ENCODE measurements at places on chromosomes 6 and 20.

GRCh38 chr20:5933802-5934436 is 16.4 kb downstream of the TRMT6 start:
- peak; percentile 36 for DNase-seq

- DNase-seq = no peak
Measured at GRCh38 chr20:63486300-63486855, 12.5 kb downstream of the EEF1A2 start.

DNA sequence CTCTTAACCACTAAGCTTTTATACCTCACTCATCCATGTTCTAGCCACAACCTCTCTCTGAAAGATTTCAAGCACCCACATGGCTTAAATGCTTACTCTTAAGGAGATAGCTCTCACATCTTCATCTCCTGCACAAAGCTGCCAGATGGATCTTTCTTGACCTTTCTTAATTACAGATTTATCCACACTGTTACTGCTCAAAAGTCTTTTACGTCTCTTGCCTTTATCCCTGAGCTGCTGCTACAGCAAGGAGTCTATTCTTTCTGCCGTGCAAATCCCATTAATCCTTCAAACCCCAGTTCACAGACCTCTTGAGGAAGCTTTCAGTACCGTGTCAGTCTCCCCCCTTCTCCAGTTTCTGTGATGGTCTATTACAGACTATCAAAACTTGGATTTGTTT is 54.6 kb downstream of the B4GALT5 start:
- no peak for DNase-seq

- no peak for DNase-seq
Measured at GRCh38 chr20:57199656-57200405, 66.6 kb downstream of the BMP7 start.

DNA sequence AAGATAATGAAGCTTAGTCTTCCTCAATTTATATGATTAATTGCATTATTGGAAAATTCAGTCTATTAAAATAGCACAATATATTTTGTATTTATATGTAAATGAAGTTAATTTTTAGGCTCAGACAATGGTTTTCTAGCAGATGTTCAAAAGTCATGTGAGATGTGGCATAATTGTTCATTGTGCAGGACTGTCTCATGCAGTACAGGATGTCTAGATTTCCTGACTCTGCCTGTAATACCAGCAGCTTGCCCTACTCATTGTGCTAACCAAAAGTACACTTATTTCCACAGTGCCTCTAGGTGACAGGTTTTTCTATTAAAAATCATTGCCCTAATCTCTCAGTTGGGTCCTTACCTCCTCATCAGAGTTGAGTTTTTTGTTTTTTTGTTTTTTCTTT is 12.4 kb downstream of the RALGAPB start:
- DNase-seq = no peak

DNA sequence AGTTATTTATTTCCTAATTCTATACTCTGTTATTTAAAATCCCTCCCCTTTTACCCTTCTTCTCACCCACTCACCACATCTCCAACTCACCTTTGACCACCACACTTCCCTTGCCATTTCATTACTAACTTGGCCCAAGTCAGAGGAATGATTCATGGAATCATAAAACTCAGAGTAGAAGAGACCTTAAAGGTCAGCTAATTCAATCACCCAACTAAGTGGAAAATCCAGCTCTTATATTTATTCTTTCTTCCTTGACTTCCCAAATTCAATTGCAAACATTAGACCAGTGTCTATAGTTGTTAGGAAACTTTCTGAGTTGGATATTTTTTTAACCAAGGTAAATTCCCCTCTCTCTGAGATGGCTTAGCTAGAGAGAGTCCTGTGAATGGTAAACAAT is 26.5 kb upstream of the HEY2 start:
- DNase-seq = no peak

DNA sequence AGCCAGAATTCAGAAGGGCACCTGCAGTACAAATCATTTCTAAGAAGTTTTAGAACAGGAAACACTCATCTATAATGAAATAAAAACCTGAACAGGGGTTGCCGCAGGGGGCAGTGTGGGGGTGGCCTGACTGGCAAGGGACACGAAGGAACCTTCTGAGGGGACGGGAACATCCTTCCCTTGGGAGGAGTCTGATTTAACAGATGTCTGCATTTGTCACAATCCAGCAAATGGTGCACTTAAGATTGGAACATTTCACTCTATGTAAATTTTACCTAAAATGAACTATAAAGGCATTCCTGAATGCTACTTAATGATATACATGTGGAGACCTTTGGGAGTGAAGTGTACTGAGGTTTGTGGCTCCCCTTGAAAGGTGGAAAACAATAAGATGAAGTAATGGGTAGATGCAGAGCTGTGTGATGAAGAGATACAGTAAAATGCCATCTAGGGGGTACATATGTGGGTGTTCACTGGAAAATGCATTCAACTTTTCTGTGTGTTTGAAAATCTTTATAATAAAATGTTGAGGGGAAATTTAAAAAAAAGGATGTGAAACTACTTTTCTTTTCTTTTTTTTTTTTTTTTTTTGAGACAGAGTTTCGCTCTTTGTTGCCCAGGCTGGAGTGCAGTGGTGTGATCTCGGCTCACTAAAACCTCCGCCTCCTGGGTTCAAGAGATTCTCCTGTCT is 89.5 kb downstream of the SNX5 start:
- no peak for DNase-seq

DNA sequence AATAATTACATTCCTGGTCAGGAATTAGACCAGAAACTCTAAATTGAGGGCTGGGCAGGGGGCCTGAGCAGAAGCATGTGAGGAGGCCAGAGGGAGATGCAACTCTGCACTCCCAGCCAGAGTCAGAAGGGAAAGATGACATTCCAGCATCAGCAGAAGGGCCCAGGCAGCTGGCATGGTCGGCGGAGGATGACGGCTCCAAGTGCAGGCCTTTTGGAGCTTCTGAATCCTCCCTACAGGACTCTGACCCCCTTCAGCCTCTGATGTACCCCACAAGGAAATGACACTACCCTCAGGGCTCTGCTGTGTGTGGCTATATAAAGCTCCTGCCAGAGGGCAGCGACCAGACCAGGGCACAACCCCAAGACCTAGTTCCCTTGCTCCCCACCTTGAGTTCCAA is 1.9 kb downstream of the LRFN2 start:
- DNase-seq = no peak
